ENCODE measurements at places on chromosomes 7 and 10.

DNA sequence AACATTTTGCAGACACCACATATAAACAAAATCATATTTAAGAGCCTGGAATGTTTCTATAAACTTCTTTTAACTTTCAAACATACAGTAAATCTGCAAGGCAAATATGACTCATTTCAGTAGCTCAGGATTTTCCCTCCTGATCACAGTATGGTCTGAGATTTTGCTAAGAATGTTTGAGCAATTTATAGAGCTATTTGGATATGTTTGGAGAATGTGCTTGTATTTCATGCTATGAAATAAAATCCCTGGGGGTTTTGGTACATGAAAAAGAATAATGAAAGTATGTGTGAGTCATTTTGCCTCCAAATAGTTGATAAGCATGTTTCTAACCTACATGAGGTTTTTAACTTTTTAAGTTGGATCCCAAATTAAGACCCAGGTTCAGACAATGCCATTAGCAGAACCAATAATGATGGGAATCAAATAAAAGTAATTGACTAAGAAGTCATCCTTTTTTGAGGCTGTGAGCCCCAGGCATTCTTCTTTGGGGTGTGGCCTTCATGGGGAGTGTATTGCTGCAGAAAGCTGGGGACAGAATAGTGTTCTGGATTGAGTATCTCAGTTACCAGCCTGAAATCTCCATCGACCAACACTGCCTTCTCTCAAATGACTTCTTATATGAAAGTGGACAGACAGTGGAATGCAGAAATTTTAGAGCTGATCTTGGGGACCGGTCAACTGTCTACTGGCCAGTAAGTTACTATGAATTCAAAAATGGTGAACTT, 66.1 kb upstream of the AGBL3 start:
- DNase-seq: no peak

DNA sequence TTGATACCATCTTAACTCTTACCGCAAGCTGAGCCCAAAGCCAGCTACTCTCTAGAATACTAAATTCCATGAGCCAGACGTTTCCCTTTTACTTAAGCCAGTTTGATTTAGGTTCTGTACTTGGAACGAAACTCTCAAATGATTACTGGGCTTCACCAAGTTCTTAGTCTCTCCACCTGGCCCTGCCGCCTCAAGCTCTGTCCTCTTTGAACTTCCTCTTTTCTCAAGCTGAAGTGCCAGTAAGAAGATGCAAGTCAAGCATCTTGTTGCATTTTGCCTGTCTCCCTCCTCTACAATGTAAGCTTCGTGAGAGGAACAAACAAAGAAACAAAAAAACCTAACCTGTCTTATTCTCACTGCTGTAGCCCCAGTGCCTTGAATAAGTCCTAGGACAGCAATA, 358.2 kb upstream of the NPVF start:
- no peak for DNase-seq

DNA sequence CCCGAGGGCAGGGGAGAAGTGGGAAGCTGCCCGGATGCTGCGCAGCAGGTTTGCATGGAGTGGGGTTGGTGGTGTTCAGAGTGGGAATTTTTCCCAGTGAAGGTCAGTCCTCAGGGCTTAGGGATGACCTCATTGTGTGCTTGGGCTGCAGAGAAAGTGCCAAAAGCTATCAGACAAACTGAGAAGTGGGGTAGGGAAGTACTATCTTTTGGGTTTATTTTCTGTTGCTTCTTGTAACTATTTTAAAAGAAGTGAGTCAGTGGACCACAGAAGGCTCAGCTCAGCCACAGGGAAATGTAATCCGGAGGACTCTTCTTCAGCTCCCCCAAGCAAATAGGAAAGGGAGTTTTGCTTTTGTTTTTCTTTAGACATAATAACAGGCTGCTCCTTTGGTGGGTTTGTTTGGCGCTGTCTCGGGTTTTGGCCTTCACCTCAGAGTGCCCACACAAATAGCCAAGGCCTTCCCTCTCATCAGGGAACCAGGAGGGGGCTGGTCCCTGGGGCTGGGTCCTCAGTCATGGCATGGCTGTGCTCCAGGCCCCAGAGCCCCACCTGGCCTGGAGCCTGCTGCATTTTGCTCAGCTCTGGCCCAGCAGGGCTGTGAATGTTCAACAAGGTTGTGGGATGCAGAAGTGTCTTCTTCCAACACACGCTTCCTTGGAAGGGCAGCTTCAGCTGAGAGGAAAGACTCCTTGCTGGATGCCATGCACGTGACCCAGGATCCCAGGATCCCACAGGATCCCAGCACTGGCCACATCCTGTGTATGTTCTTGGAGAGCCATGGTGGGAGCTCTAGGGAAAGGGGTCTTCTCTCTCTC, 5.4 kb upstream of the FAM170B start:
- no peak for DNase-seq

DNA sequence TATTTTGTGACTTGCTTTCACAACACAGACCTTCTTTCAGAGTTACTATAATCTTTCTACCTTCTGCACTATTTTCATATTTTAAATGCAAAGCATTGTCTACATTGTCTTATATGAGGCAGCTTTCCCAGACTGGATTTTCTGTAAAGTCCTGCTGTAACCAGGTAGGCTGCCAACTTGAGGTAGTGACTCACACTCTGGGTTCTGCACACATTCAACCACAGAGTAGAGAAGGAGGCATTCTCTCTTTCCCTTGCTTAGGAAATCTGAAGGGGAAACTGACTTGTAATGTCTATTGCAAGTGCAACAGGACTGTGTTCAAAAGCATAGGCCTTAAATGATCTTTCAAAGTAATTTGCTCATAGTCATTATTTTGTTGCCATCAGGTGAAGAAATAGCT, 461.4 kb downstream of the GRM8 start:
- no peak for DNase-seq

DNA sequence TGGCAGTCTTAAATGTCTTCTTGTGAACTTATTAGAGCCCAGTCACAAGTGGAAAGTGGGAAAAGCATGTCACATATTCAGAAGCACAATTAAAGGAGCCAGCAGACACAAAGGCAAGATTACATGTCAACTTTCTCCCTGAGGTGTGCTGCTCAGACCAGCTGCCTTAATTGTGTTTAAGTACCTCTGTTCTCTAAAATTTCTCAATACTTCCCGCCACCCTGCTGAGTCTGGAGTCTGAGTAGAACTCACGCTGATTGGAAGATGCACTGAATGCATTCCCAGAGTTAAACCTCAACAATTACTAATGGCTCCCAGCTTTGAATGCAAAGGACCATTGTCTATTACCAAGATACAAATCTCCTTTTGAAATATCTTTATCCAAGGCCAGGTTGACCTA, 166.4 kb upstream of the COBL start:
- no peak for DNase-seq

- DNase-seq: no peak
Observed at GRCh38 chr7:104958371-104958865, 55.6 kb upstream of the KMT2E start.

DNA sequence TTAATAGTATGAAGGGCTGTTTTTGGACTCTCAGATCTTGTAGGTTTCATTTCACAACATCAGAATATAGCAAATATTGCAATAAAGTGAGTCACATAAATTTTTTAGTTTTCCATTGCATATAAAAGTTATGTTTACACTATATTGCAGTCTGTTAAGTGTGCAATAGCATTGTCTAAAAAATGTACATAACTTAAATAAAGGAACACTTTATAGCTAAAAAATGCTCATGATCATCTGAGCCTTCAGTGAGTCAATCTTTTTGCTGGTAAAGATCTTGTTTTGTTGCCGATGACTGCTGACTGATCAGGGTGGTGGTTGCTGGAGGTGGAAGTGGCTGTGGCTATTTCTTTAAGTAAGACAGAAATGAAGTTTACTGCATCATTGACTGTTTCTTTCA, 42.0 kb downstream of the ABCA13 start:
- no peak for DNase-seq

DNA sequence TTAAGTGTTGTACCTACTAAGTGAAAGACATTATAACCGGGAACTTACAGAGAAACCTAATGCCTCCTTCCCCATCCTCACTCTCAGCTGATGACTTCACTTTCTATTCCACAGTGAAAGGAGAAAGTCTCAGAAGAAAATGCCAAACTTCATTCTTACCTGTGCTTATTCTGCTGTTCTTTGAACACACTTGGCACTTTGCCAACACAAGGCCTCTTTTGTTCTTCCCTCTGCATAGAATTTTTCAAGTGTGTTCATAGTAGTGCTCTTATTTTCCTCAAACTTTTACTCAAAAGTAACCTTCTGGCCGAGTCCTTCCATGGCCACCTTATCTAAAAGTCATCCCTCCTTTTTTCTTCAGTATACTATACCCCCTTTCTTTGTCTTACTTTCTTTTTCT, 59.4 kb upstream of the ETV1 start:
- no peak for DNase-seq

- no peak for DNase-seq
Observed at GRCh38 chr7:116229366-116229765, 19.0 kb downstream of the TES start.

- no peak for DNase-seq
Observed at GRCh38 chr10:3684891-3685290, 100.1 kb downstream of the KLF6 start.

DNA sequence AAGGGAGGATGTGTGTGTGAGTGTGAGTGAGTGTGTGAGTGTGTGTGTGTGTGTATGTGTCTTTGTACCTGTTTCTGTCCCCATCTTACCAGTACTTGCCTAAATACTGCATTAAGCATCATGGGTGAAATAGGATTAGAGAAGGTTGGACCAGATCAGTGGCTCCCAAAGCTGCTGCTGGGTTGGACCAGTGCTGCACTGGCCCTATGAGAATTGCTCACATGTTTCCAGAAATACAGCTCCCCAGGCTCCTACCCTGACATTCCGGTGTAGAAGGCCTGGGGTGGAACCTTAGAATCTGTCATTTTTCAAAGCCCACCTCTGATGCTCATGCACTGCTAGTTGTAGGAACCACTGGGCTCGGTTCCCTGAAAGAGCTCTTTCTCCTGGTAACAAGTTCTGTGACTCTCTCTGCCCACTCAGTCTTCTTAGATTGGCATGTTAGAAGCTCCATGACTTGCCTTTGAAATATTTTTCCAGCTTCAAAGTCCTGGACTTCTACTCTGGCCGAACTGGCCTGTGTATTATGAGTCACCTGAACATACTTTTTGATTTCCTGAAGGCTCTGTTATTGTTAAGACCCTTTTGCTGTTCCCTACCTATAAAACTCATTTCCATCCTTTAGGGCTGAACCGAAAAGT, 224.7 kb downstream of the CUX1 start:
- DNase-seq: no peak

GRCh38 chr7:37666026-37666799, 17.4 kb upstream of the GPR141 start:
- no peak for DNase-seq

GRCh38 chr10:43284341-43284910, 17.6 kb upstream of the RASGEF1A start:
- DNase-seq: no peak

GRCh38 chr10:125038637-125039036, 96.7 kb downstream of the ZRANB1 start:
- DNase-seq: no peak

DNA sequence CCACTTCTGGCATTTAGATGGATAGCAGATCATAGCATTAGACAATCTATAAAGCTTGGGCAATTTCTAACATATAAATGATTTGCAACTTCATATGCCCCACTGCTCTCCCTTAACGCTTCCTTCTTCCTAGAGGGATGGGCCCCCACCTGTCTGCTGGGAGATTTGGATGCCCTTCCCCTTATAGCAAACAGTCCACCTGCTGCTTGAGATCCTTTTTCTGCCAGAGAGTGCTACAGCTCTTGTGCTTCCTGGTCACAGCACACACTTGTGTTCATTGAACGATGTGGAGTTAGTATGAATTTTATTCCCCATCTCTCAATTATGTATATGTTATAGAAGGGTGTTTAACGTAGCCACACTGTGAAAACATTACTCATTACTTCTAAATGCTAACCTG, 10.4 kb upstream of the PCGF5 start:
- DNase-seq: no peak

DNA sequence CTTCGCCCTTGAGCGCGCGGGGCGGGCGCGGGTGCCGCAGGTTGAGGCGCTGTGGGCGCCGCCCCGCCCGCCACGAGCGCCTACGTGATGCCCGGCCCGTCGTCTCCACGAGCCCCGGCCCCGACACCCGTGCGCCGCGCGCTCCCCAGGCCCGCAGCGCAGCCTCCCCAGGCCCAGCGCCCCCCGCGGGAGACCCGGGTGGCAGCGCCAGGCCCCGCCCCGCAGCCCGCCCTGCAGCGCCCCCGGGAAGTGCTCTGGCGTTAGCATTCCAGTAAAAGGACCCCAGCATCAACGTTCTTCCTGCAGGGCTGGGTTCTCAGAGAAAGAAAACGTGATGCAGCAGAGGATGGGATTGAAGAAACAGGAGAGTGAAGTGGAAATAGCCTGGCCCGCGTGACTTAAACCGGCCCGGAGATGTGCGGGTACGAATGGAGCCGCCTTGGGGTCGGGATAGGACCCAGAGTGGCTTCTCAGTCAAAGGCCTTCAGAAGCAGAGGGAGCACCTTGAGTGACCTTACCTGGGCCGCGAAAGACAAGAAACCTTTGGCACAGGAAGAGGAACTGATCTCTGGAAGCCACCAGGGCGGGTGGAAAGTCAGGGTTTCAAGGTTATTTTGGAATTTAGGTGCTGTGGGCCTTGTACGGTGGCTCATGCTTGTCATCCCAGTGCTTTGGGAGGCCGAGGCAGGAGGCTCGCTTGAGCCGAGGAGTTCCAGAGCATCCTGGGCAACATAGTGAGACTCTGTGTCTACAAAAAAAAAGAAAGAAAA, 1.8 kb downstream of the PFKP start:
- DNase-seq: no peak

DNA sequence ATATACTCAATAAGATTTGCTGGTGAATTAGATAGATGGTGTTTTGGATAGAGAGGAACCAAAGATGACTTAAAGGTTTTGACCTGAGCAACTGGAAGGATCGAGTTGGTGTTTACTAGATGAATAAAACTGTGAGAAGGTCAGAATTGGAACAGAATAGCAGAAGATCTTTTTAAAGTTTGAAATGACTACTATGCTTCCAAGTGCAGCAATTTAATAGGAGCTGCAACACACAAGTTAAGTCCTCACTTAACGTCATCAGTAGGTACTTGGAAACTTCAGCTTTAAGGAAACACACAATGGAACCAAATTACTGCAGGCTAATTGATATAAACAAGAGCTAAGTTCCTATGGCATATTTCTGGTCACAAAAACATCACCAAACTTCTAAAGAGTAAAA, 86.5 kb downstream of the RTKN2 start:
- DNase-seq: no peak

DNA sequence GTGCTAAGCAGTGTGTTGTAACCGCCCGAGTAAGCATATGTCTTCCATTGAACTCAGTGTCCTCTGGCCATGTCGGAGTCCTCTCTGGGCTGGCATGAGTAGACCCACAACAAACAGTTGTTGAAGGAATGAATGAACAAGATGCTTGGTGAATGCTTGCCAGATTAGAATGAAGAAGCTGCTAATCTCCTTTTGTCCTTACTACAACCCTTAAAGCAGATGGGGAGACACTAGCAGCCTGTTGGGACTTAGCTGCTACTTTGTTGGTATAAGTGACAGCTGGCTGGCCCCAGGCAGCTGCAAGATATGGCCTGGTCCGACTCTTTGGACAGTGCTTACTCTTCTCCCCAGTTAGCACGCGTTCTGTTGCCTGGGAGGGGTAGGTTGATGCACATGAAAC, 370.1 kb downstream of the RPS24 start:
- DNase-seq: no peak

All from neural crest cell (in vitro differentiated cells).